HEK293T (cell line): ENCODE measurements at places on chromosomes 2 and 18.

GRCh38 chr2:197292619-197293018 is 18.0 kb downstream of the ANKRD44 start:
- DNase-seq, result no peak

DNA sequence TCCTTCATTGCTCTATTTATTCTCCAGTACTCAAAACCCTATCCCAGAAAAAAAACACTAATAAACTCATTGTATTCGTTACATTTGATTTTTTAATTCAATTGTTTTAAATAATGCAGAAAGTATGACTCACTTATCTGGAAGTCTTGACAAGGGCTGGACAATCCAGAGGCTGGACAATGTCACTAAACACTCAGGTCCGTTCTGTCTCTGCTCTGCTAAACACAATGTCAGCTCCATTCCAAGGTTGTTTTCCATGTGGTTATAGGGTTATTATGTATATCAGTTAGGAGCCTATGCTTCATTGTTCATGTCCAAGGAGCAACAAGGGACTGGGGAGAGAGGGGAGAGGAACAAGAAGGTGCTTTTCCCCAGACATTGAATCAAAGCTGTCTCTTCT is 125.5 kb downstream of the IRS1 start:
- DNase-seq, result no peak

- no peak for DNase-seq
These were observed 15.5 kb upstream of the ABCB11 start for GRCh38 chr2:169046440-169047151.

DNA sequence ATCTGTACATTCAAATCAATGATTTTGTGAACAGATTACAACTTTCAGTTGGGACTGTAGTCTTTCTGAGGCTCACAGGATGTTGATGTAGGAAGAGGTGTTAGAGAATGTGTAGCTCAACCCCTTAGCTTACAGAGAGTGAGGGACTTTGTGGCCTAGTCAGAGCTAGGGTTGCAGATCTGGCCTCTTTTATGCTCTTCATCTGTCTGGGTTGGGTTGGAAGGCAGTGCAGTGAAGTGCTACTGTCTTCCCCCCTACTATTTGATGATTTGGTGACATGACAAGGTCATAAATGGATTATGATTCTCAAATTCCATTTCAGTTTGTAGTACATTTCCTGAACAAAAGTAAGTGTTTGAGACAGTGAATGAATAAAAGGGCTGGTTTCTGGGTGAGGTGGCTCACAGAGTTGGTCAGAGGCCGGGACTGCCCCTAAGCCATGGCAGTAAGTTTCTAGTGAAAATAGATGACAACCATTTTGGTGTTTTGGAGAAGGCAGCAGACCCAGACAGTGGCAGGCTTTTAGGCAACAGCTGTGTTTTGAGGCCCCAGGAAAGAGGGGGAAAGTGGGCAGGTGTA is 21.6 kb downstream of the MAP4K4 start:
- no peak for DNase-seq

DNA sequence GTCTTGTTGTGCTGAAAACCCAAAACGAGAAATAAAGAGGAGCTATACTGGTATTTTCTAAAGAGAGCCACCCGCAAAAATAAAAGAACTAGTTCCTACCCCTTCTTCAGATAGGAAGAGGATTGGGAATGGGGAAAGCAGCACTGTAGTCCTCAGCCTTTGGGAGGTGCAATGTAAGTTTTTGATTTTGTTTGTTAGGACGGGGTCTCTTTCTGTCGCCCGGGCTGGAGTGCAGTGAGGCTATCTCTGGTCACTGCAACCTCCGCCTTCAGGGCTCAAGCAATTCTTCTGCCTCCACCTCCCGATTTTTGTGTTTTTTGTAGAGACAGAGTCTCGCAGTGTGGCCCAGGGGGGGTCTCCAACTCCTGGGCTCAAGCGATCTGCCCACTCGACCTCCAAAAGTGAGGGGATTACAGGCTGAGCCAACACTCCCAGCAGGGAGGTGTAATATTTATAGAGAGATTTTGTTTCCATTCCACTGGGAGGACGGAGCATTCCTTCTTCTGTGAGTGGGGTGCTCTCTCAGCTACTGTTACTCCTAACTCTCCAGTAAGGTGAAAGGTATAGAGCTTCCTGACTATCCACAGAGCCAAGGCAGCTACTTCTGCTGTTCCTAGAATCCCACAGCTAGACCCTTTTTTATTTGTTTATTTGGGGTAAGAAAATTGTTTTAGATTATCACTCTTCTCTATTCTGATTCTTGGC is 13.1 kb upstream of the GULP1 start:
- DNase-seq, result no peak

DNA sequence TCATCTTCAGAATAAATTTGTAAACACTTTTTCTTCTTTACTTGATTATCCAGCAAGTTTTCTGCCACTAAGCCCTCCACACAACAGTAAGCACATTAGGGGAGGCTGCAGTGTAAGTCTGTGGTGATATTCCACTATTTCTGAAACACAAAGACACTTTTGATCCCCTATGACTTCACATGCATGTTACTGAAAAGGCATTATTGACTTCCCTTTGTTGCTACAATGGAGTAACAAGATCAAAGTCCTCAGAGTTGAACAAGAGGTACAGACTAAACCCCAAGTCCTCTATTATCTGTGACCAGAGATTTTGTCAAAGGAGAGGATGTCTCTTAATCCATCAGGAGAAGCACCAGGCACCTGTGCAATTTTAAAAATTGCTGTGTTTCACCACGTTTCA is 157.9 kb downstream of the CD226 start:
- DNase-seq, result no peak

GRCh38 chr2:54572636-54573536 is 116.8 kb downstream of the SPTBN1 start:
- DNase-seq, result no peak

DNA sequence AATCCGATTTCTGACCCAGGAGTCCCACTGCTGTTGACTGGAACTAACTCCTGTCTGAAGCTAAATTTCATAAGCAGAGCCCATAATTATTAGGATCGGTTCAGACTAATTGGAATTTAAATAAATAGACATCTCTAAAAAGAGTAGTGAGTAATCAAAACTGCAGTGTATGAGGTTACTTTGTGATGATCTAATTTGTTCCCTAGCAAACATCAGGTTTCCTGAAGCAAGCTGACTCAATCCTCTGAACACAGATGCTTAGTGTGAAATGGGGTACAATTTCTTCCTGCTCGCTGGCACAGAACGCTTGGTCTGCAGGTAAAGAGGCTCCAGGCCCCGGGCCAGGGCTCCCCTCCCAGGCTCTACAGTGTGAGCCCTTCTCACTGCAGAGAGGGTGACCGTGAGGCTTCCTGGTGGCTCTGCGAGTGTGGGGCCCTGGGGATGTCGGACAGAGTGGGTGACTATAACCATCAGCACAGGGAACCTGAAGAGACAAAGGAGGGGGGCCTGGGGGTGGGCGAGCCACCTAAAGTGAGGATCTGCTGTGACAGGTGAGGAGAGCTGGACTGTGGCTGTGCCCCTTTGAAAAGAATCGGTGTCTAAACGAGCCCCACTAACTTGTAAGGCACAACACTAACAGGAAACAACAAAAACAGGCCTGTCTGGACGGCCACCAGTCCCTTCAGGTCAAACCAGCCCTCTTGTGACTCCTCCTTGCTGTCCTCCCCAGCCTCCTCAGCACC is 20.2 kb downstream of the CHST10 start:
- no peak for DNase-seq

DNA sequence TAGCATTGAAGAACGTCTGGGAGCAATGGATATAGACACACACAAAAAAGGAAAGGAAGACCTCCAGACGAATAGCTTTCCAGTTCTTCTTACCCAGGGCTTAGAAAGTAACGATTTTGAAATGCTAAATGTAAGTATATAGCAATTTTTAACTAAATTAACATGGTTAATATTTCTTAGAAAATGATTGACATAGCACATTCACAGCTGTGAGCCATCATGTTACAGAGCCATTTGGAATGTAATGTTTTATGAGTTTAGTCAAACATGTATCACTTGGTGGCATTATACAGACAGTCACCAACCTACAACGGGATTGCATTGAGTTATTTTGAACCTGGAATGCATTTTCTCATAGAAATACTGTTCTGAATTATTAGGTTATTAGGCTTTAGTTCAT is 35.1 kb downstream of the WDR43 start:
- no peak for DNase-seq

DNA sequence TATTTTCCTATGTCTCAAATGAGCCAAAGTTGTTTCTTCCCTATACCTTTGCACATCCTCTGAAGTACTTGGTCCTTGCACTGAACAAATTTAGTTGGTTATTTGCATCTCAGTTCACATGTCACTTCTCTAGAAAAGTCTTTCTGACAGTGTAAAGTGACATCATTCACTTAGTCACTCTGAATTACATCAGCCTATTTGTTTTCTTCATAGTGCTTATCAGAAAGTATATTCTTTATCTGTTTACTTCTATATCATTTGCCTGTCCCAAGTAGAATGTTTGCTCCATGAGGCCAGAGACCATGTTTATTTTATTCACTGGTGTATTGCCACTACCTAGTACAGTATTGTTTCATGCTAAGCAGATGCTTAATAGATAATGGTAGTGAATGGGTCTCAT is 173.7 kb downstream of the HNMT start:
- DNase-seq, result no peak

DNA sequence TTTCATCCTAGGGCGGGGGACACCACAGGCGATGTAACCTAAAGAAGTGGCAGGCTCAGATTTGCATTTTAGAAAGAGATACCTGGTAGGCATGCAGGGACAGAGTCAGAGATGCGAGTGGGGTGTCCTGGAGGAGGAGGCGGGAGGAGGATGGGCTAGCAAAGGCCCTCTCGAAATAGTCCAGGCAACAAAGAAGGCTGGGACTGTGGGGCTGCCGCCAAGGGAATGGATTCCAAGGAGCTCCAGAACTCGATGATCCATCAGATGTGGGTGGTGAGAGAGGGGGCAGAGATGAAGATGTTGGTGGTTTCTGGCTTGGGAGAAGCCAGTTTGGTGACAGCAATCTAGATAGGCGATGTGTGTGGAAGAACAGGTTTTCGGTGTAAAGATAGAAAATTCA is 12.5 kb upstream of the INPP5D start:
- DNase-seq, result no peak

- DNase-seq, result no peak
These were observed 92.7 kb upstream of the MGAT5 start for GRCh38 chr2:134161170-134161547.

DNA sequence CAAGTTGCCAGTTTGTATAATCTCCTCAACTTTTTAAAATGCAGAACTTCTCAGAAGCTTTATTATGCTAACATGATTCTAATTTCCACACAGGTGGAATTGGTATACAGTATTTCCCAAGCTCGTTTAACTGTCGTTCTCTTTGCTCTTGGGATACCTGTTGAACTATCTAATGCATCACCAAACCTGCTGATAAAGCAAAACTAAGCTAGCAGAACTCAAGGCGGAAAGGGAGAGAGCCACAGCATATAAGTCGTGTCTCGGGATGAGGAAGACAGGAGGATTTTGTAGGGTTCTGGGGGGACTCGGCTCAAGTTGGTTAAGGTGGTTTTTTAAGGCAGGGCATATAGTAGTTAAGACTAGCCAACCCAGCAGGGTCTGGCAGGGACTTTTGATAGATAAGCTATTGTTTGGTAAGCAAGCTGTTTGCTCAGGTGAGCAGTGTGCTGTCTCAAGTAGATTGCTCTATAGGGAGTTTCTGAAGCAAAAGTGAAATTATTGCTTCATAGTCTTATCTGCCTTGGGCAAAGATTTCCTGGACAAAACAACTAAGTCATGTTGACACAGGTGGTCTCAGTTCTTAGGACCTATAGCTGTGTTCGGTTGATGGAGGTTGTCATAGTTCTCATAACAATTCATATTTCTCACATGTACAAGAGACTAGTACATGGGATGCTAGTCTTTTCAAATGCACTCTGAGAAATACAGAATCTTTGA is 28.2 kb upstream of the CHRNA1 start:
- no peak for DNase-seq

DNA sequence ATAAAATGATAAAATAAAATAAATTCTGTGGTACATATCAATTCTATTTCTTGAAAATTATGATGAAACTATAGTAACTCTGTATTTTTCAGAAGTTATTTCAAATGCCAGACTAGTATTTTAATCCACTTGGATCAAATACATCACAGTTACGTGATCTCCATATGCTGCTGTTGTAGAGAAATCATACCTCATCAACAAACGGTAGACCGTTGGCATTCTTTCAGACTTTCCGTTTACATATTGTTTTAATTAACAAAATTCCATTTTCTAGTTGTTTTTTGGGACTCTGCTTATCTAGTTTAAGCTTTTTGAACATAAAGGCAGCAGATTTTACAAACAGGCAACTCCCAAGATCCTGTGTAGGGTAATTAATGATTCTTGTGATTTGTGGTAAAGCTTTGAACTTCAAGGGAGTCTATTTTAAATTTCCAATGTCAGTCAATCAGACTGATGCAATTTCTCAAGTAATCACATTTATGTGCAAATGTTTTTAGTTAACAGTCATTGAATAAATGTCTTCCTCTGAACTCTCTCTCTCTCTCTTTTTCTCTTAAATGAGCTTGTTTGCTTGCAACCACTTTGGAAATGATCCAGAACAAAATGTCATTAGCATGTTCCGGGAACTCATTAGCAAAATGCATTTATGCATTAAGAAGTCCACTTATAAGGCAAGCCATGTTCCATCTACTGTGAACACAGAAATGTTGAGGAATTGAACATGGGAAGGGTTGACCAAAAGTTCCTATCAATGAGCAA is 31.8 kb downstream of the NYAP2 start:
- DNase-seq, result no peak

GRCh38 chr2:150644298-150645067 is 157.0 kb upstream of the RND3 start:
- DNase-seq, result no peak

- DNase-seq, result no peak
These were observed 114.9 kb downstream of the RTN4 start for GRCh38 chr2:54935389-54935788.

DNA sequence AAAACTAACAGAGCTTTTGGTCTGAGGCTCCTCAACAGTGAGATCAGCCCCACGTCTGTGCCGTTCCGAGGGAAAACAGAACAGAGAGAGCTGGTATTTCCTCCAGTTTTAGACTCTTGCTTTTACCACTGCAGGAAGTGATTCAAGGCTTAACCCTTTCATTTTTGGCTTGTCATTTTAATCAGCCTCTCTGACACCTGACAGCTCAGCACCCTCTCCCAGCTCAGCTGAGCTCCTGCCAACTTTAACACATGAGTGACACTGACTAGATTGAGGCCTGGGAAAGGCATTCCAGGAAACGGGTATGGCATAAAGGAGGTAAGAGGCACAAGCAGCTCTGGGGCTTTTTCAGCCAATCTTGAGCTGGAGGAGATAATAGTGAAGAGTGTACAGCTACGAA is 239.4 kb upstream of the SKOR2 start:
- no peak for DNase-seq

- DNase-seq, result peak; percentile 40
These were observed 345.7 kb downstream of the CYP26B1 start for GRCh38 chr2:71801969-71802368.
